Left forelimb (tissue), 1 donor: ENCODE measurements at places on chromosomes 1 and 21.

DNA sequence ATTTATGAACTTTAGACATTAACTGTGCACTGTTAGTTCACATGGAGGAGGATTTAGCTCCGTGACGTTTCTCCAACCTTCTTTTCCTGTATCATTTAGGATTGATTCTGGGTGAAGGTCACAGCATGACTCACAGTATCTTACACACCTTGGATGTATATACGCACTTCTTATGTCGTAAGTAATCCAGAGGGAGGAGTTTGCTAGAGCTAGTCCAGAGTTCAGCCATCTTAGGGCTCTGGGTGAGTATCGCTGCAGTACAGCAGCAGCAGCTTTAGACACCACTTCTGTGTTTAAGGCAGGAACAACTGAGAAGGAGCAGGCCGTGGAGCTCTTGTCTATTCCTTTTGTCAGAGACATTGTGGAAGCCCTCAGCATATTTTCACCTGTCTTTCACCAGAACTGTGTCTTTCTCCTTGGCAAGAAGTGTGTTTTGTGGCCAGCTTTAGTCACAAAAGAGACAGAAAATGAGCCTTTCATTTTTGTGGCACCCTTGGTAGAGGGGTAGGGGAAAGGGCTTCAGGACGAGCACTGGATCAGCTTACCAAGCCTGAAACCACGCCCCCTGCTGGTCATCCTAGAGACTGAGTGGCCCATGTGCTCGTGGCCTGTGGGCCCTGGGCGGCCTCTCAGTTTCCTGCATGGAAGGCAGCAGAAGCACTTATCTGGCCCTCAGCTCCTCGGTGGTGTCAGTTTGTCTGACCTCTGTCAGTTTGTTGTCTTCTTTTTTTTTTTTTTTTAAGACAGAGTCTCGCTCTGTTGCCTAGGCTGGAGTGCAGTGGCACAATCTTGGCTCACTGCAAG, 64.0 kb downstream of the ADARB1 start:
- no peak for DNase-seq

DNA sequence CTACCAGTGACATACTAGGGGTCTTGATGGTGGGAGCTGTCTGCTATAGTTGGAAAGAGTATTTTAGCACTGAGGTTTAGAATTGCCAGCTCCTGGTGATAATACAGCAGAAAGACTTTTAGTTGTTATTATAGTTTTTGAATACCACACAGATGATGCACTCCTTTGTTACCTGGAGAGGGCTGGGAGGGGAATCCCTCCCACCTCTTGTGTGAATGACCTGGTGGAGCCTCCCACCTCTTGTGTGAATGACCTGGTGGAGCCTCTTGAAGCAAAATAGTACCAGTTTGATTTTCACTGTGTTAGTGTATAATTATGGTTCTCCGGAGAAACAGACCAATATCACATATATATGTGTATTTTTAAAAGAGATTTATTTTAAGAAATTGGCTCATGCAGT, 3.3 kb downstream of the DISP1 start:
- no peak for DNase-seq

GRCh38 chr1:3111348-3112021, 42.5 kb downstream of the PRDM16 start:
- no peak for DNase-seq

DNA sequence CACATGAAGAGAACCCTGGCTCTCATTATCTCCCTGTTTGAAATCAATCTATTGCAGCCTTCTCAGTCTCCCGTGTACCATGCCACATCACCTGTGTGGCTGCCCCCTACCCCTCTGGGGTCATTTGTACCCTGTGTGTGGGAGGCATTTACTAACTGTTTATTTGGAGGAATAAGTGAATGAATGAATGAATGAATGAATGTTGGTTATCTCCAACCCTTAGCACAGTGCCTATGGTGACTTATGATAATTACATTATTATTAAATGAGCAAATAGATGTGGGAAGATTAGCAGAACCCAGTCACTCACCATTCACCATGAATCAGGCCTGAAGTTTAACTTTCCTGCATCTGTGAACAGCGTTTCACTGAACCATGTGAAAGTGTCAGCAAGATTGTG, 560.8 kb downstream of the MATN1 start:
- DNase-seq, result no peak

DNA sequence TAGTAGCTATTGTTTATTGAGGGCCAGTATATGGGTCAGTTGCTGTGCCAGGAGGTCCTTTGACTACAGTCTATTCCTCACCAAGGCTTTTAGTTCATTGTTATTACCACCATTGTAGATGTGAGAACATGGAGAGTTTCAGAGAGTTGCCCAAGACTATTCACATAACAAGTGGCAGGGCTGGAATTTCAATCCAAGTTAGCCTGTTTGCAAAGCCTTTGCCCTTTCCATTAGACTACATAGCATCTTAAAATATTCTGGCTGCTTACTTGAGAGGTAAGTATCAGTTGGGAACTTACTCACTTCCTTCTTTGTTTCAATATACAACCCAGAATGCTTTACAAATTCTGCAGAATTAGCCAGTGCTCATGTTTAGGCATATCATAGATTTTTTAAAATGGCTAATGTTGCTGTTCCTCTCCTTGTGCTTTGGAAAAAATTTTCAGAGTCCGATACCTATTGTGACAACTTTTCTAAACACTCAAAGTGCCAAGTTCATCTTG, 141.2 kb downstream of the FGGY start:
- no peak for DNase-seq

- no peak for DNase-seq
Observed at GRCh38 chr1:28456078-28456477, 49.8 kb upstream of the RCC1 start.

DNA sequence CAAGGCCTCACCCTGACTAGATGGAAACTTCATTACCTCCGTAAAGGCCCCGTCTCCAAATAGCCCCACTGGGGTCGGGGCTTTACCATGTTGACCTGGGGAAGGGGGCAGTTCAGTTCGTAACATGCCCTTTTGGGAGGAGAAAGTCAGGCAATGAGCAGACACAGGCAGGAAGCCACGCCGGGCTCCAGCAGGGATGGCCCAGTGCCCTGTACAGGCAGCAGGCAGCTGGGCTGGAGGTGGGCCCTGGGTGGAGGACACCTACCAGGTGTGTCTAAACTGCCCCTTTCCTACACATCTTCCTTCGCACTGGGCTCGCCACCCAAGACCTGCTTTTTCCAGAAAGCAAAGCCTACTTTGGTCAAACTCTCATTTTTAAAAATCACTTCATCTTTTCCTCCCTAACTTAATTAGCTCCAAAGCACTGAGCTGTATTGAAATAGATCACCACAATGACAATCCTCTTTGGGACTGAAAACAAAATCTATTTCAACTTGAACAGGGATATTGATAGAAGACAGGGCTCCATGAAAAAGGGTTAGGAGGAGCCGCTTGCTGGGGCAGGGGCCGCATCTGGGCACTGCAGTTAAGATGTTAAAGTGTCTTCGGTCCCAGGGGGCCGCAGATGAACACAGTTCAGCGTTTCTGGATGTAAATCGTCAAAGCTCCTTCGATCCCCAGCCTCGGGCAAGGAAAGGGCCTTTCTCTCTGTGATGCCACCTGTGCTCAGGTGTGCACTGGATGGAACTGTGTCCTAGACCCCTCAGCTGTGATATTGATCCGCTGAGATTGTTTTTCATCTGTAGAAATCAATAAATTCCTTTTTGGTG, 104.6 kb downstream of the PDE9A start:
- no peak for DNase-seq

DNA sequence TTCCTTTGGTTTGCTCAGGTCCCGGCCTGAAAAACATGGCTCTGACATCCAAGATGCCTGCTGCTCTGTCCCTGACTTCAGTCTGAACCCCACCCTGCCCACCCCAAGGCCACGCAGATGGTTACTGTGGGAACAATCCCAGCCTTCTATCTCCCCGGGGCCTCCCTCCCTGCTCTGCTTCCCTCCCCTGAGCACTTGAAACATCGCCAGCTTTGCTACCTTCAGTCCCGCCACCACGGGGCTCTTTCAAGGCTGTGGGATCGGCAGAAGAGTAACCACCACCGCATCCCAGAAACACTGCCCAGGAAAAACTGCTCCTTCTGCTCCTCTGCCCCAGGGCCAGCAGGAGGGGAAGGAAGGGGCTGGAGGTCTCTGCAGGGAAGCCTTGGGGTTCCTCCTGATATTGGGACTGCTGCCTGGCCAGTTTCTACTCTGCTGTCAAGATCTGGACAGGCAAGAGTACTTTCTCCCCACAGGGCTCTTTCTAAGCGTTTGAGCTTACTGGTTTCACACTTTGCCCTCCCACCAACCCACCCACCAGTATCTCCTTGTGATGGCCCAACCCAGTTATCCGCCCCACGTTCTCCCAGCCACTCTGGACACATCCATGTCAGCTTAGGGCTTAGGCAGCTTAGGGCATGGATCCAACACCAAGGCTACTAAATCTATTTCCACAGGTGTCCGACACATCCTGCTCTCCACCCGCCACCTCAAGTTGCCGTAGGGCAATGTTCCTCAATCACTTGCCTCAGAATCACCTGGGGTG, 8.4 kb downstream of the ETNK2 start:
- no peak for DNase-seq

DNA sequence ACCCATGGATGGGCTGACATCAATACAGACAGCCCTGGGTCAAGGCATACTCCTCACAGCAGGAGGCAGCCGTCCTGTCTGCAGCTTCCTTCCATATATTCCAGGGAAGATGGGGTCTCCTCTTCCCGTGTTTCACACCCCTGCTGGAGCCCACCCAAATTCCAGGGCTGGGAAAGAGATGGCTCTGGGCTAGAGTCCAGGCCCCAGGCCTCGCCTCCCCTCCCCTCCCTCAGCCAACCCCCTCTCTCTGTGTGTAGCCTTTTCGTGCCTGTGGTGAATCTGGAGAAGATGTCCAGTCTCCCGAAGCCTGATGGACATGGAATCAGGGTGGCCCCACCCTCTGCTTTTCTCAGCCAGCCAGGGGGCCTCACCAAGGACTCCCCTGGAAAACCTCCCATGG, 3.6 kb downstream of the ATXN7L2 start:
- DNase-seq, result no peak

DNA sequence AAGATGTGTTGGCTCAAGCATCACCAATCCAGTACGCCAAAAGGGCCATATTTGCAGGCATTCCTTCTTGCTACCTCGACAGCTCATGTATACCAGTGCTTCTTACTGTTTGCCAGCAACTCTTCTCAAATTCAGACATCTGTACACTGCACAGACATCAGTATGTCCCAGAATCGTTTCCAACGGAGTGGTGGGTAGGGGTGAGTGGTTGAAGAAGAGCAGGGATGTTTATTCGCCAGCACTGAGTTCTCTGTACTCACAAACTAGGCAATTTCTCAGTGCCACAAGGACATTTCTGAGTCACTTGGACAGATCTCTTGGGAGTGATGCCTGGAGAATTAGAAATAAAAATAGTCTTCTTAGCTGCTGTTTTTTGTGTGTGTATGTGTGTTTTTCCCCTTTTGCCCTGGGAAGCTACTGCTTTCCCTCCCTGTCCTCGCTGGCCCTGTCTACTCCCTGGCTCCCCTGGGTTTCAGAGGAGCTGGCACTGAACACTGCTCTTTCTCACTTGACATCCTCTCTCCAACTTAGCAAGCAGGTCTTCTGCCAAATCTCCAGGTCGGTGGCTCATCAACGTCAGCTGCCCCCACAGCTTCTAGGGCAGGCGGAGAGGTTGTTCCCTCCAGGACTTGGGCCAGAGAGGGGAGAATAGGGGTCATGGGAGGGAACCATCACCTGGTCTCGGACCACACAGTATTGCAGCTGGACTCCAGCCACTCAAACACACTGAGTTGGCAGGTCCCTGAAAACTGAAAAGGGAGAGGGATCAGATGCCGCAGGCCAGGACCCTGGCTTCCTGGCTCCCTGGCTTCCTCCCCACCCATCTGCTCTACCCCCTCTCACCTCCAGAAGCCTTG, 90.5 kb downstream of the NMNAT2 start:
- DNase-seq, result no peak

GRCh38 chr1:66371233-66372005, 162.5 kb upstream of the SGIP1 start:
- DNase-seq, result no peak

GRCh38 chr1:7093297-7093696, 308.0 kb downstream of the CAMTA1 start:
- no peak for DNase-seq

DNA sequence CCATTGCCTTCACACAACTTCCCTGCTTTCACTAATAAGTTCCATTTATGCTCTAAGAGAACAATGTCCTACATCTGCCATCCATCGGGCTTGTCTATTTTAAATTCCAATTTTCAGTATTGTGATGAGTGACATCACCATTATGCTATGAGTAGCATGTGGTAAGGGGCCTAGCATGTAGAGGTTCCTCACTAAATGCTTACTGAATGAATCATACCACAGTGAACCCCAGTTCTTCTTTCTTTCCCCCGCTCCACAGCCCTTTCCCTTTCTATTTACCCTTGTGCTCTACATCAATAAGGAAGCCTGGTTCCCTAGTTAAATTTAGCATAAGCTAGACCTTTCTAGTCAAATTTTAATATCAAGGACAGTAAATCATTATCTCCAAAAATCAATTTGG, 195.0 kb upstream of the RGS18 start:
- no peak for DNase-seq

DNA sequence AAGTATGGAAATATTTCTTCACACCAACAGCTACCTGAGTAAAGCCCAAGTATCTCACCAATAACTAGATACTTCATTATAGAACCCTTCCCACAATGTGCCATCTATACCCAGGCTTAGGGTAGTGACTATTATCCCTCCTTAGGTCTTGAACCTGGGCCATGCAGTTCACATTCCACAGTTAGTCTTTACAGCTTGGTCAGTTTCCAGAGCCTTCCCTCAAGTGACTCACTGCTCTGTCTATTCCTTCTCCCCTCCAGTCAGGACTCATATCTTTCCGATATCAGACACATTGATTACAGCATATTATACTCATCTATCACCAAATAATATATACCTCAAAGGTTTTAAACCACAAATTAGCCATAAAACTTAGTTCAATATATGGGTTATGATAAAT, 23.6 kb downstream of the VAMP4 start:
- DNase-seq, result no peak

GRCh38 chr1:162916407-162916806, 55.4 kb upstream of the CCDC190 start:
- DNase-seq, result no peak

DNA sequence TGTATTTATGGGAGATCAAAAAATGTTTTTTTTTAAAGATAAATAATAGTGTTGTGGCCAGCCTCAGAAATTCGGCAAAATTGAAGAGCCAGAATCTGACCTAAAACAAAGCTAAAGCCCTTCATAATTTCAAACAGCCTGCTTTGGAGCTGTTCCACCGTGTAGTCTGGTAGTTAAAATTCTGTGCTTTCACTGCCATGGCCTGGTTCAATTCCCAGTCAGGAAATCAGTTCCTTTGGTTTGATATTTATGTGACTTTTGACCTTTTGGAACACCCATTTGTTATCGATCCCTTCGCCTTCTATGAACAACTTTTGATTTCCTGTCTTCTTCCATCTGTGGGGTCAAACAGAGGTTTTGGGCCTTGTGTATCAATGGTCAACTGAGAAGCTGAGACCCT, 179.8 kb downstream of the HFM1 start:
- DNase-seq, result no peak

DNA sequence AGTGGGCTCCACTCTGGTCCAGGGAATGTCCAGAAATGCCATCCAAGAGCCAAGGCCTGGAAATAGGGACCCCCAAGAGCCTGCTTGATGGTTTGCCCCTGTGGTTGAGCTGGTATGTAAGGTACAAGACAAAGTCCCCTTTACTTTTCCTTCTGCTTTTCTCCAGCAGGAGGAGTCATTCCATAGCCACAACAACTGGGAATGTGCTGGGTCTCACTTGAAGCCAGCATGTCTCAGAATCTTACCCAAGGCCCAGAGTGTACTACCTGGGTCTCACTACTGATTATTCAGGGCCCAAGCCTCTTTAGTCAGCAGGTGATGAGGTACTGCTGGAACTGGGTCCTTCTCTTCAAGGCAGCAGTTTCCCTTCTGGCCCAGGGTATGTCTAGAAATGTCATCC, 62.1 kb upstream of the CD55 start:
- no peak for DNase-seq
